HS-27A (cell line): ENCODE measurements at places on chromosomes 2 and 18.

GRCh38 chr2:113127646-113128570 lies 510 bp downstream of the IL1RN start:
- no peak for DNase-seq

DNA sequence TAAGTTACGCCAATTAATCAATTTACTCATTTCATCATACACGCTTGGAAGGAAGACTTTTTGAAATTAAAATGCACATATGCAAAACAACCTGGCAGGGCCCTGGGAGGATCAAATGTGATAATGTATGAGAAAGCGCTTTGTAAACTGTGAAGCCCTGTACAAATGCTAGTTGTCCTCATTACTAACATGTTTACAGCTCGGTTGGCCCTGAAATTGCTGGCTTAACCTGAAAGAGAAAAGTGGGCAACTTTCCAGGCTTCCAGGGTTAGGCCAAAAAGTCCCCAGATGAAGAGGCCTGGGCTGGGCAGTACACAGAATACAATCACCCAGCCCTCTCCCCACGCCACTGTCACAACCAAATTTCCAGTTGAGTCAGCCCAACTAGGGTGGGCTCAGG lies 60.2 kb downstream of the DNMT3A start:
- no peak for DNase-seq

DNA sequence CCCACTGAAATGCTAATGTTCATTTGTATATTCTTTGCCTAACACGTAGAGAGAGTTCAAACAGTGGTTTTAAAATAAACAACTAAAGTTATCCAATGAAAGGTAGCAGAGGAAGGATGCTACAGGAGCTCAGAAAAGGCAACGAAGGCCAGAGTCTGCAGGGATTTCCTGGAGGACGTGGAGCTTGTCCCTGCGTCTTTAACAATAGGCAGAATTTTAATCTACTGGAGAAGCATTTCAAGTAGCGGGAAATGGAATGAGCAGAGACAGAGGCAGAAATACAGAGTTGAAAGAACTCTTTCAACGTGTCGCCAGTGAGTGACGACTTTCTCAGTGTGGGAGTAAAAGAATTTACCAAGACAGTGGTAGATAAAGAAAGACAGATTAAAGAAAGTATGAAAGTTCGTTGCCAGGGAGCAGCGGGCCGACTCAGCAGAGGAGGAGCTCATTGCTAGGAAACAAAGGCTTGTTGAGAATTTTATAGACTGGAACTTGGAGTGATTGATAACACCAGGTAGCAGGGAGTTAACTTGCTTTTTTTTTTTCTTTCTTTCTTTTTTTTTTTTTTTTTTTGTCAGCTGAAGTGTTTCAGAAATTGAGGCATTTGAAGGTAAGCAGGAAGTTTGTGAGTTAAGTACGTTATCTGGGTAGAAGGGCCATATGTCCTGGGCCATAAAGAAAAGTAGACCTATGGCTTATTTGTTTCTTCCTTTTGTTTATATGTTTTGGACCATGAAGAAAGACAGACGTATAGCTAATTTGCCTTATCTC lies 625 bp upstream of the NBAS start:
- no peak for DNase-seq

DNA sequence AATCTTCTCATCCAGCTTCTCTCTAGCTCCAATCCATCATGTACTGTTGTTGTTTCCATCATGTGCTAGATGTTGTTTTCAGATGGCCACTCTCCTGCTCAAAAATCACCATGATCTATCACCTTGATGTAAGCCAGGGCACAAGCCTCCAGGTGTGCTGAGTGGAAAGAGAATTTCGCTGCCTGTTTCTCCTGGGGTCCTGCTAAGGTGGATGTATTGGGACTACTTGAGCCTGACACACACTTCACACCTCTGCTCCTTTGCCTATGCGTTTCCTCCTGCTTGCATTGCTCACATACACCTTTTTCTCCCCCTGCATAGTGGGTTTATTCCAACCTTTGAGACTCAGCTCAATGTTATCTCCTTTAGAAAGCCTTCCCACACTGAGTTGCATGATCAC lies 287.6 kb downstream of the CYRIA start:
- DNase-seq: no peak

GRCh38 chr2:177289824-177290628 lies 25.5 kb upstream of the NFE2L2 start:
- DNase-seq: no peak

DNA sequence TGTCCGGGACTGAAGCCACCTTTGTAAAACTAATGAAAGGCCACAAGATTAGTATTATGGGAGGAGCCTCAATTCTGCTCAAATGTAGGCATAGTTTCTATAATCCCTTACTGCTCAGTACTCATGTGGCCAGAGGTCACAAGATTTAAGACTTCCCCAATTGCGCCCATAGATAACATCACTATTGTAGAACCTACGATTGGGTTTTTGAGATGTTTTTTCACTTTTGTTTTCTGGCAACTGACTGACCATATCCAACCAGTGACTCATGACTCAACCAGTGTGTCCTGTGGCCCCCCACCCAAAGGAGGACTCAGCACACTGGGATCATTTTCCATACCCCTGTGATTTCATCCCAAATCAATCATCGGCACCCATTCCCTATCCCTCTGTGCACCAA lies 15.2 kb upstream of the TSPYL6 start:
- DNase-seq: no peak

GRCh38 chr2:191316246-191316994 lies 71.2 kb downstream of the MYO1B start:
- DNase-seq: no peak

DNA sequence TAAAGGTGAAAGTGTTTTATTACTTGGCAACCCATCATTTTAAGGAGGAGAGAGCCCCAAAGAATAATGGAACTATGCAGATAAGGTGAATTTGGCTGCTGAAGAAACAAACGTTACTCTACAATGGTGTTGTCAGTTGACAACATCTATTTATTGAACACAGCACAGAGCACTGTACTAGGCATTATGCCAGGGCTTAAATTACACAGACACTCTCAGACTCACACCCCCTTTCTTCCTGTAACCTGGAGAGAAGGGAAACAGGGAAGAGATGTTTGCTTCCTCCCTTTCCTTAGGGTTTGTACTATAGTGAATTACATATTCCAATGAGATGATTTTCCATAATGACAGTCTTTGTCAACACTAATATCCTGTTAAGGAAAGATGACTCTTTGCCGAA lies 94.0 kb upstream of the ATP5MC3 start:
- DNase-seq: no peak
